Endothelial cell (in vitro differentiated cells): ENCODE measurements at places on chromosomes 11 and 22. TPM values are rescaled to one million over a fixed set of nuclear protein-coding genes. Genes with fewer than 3 reads are reported as not detected.

MS4A4A gene
- not detected for total RNA-seq

CD3E gene
- not detected for total RNA-seq

PDXP gene
- 13.4 TPM for total RNA-seq

P4HA3 gene
- 0.64 TPM for total RNA-seq

DNA sequence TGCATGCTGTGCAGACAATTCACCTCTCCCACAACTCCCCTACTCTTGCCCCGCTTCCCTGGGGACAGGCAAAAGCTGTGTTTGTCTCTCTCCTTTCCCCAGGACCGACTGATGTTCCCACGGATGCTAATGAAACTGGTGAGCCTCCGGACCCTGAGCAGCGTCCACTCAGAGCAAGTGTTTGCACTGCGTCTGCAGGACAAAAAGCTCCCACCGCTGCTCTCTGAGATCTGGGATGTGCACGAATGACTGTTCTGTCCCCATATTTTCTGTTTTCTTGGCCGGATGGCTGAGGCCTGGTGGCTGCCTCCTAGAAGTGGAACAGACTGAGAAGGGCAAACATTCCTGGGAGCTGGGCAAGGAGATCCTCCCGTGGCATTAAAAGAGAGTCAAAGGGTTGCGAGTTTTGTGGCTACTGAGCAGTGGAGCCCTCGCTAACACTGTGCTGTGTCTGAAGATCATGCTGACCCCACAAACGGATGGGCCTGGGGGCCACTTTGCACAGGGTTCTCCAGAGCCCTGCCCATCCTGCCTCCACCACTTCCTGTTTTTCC lies 1.4 kb upstream of the MADD start:
- H3K27ac ChIP-seq: peak overlapping the region; percentile 98
- DNase-seq: peak; percentile 41
- H3K36me3 ChIP-seq: peaks cover 4% of the 10 kb centered on the region

- peak; percentile 81 for DNase-seq
- peaks cover 24% of the 10 kb centered on the region for H3K27me3 ChIP-seq
- H3K4me1 ChIP-seq: peaks cover 6% of the 10 kb centered on the region
- H3K36me3 ChIP-seq: peaks cover 7% of the 10 kb centered on the region
These were observed 101.1 kb upstream of the PITPNB start for GRCh38 chr22:28019881-28020861.

DNA sequence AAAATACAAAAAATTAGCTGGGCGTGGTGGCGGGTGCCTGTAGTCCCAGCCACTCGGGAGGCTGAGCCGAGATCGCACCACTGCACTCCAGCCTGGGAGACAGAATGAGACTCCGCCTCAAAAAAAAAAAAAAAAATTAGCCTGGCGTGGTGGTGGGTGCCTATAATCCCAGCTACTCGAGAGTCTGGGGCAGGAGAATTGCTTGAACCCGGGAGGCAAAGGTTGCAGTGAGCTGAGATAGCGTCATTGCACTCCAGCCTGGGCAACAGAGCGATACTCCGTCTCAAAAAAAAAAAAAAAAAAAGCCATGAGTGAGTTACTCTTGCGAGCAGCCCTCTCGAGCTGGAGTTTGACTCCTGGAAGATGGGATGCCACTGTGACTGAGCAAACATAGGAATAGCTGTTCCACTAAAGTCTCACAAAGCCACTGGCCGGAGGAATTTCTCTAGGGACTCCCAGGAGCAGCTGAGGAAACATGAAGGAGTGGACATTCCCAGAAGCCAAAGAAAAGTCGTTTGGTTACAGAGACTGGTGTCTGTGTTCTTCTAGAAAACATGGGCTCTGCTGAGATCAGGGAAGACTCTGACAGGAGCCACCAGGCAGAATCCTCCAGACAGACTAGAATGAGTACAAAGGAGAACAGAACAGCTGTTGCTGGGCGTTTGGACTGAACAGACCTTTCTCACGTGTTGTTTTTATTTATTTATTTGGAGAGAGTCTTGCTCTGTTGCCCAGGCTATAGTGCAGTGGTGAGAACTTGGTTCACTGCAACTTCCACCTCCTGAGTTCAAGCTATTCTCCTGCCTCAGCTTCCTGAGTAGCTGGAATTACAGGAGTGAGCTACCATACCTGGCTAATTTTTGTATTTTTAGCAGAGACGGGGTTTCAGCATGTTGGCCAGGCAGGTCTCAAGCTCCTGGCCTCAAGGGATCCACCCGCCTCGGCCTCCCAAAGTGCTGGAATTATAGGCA lies 32.4 kb upstream of the MYH9 start:
- no peak overlapping the region for H3K4me3 ChIP-seq
- no peaks in the 10 kb centered on the region for H3K36me3 ChIP-seq
- no peak overlapping the region for H3K27ac ChIP-seq
- no peaks in the 10 kb centered on the region for H3K27me3 ChIP-seq

GRCh38 chr11:68214173-68215086 lies 1.3 kb upstream of the KMT5B start:
- peaks cover 5% of the 10 kb centered on the region for H3K36me3 ChIP-seq
- peaks cover 16% of the 10 kb centered on the region for H3K27me3 ChIP-seq
- DNase-seq: peak; percentile 35
- H3K4me3 ChIP-seq: peak overlapping the region; percentile 85
- H3K27ac ChIP-seq: peak overlapping the region; percentile 70

DNA sequence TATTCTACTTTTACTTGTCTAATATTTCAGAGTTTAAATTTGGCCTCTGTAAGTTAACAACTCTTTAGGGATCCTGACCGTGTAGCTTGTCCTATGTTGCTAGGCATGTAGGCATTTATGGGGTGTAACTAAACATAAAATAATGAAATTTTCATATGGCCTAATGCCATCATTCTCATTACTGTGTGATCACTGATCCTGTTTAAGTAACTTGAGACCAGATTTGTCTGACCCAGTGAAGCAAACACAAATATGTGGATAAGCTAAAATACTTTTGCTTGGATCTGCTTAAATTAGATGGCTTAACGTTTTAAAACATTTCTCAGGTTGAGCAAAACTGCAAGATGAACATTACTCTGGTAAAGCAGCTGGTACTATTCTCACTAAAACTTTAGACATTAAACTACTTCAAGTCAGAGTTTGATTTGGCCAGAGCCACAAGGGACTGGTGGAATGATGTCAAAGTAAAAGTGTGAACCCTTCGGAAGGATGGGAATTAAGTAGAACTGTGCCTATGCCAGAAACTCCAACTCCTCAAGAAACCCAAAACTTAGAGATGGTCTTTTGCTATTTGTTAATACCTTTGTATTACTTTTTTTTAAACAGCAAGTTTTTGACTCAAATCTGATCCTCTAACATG lies 12.5 kb downstream of the QSER1 start:
- peaks cover 2% of the 10 kb centered on the region for H3K27me3 ChIP-seq
- no peak overlapping the region for H3K4me3 ChIP-seq
- H3K36me3 ChIP-seq: peaks cover 9% of the 10 kb centered on the region
- peaks cover 55% of the 10 kb centered on the region for H3K4me1 ChIP-seq
- peak overlapping the region; percentile 64 for H3K27ac ChIP-seq

- H3K27me3 ChIP-seq: peaks cover 3% of the 10 kb centered on the region
- peaks cover 23% of the 10 kb centered on the region for H3K4me1 ChIP-seq
- H3K36me3 ChIP-seq: no peaks in the 10 kb centered on the region
- no peak for DNase-seq
These were observed 139.3 kb upstream of the LDLRAD3 start for GRCh38 chr11:35804451-35805040.
